ENCODE measurements at places on chromosomes 4 and X. TPM values are rescaled to one million over a fixed set of nuclear protein-coding genes. Genes with fewer than 3 reads are reported as not detected.

GRCh38 chrX:43627147-43627546 is 29.0 kb upstream of the MAOA start:
- no peak for DNase-seq
- no peaks in the 10 kb centered on the region for H3K36me3 ChIP-seq
- H3K4me3 ChIP-seq, result no peak overlapping the region
- no peaks in the 10 kb centered on the region for H3K27me3 ChIP-seq
- no peaks in the 10 kb centered on the region for H3K4me1 ChIP-seq
- H3K27ac ChIP-seq, result no peak overlapping the region

GRCh38 chrX:23797371-23798128 is 14.6 kb downstream of the SAT1 start:
- H3K4me1 ChIP-seq, result no peaks in the 10 kb centered on the region
- no peak for DNase-seq
- no peaks in the 10 kb centered on the region for H3K27me3 ChIP-seq
- H3K27ac ChIP-seq, result no peak overlapping the region

DNA sequence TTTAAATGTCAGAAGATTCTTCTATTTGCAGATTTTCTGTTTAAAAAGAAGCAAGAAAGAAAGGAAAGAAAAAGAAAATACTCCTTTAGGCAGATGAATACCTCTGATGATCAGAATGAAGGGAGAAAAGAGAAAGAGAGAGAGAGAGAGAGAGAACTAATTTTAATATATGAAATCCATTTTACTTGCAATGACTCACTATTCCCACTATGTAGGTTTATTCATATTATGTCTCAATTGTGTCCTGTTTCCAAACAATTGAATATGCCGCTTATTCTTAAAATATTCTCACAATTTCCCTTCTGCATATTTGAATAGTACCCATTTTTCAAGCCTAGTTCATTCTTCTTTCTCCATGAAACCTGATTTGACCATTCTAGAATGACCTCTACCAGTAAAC is 11.7 kb downstream of the MEPE start:
- no peaks in the 10 kb centered on the region for H3K36me3 ChIP-seq
- H3K4me3 ChIP-seq, result peak overlapping the region; percentile 40
- DNase-seq, result no peak
- H3K4me1 ChIP-seq, result peaks cover 10% of the 10 kb centered on the region
- H3K27ac ChIP-seq, result peak overlapping the region; percentile 54

ATG4A gene
- 9.1 TPM for total RNA-seq

TMEM271 gene
- total RNA-seq, result not detected

CRMP1 gene
- total RNA-seq, result under 0.01 TPM

MAGEA11 gene
- total RNA-seq, result not detected

Measured in osteoblast (primary cell).